ENCODE measurements at places on chromosomes 12 and 14.

- DNase-seq = no peak
Measured at GRCh38 chr12:84964048-84964447, 51.4 kb upstream of the SLC6A15 start.

DNA sequence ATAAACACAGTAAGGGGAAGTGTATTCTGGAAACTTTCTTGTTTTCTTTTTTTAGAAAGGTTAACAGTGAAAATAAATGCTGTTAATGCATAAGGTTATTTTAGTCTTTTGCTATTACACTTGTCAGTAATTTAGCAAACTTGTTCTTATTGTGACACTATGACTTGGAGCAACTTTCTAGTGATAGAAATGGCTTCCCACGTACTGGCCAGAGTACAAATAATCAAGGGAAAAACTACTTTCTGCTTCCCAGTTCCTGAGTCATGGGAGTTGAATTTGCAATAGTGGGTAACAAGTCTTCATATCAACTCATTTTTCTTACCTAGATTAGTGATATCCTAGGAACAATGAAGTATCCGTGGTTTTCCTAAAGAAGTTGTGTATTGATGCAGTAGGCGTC is 1072.3 kb downstream of the FLRT2 start:
- no peak for DNase-seq

DNA sequence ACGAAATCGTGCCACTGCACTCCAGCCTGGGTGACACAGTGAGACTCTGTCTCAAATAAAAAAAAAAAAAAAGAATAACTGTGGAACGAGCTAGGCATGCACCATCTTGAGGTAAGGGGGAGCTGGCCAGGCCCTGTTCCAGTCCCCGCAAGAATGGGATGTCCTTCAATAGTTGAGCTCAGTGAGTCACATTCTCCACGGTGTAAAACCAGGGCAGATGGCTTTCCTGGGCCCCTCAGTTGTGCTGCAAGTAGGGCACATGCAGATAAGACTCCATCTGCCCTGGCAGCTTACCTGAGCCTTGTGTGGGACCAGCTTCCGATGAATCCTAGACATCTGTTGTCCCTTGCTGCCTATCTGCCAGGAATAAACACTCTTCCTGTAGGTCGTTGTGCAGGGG is 312.1 kb downstream of the VRK1 start:
- no peak for DNase-seq

- no peak for DNase-seq
Measured at GRCh38 chr12:76266797-76267196, 81.4 kb downstream of the BBS10 start.

- no peak for DNase-seq
Measured at GRCh38 chr12:131351319-131352028, 359.4 kb upstream of the SFSWAP start.

DNA sequence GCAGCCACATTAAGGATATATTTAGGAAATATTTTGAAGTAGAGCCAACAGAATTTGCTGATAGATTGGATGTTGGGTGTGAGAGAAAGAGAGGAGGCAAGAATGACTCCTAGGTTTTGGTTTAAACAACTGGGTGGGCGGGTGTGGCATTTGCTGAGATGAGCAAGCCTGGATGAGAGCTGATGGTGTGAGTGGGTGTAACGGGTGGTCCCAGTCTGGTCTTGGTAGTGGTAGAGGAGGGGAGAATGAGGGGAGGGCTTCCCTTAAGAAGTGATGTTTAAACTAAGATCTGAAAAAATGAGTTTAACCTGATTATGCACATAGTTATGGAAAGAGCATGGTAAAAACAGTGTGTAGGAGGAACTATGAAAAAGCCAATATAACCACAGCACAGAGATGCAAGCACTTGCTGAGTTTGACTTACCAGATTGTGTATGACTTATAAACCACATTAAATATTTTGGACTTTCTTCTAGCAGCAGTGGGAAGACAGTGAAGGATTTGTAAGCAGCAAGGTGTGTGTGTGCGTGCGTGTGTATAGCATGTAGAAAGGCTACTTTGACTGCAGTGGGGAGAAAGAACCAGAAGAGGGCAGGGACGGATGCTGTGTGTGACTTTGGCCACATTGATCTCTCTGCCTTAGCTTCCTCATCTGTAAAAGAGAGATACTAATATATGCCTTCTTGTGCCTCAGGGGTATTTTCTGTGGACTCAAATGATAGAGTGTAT is 139.7 kb downstream of the PRIMA1 start:
- DNase-seq = no peak

- DNase-seq = no peak
Measured at GRCh38 chr14:102554821-102555819, 37.3 kb upstream of the RCOR1 start.

DNA sequence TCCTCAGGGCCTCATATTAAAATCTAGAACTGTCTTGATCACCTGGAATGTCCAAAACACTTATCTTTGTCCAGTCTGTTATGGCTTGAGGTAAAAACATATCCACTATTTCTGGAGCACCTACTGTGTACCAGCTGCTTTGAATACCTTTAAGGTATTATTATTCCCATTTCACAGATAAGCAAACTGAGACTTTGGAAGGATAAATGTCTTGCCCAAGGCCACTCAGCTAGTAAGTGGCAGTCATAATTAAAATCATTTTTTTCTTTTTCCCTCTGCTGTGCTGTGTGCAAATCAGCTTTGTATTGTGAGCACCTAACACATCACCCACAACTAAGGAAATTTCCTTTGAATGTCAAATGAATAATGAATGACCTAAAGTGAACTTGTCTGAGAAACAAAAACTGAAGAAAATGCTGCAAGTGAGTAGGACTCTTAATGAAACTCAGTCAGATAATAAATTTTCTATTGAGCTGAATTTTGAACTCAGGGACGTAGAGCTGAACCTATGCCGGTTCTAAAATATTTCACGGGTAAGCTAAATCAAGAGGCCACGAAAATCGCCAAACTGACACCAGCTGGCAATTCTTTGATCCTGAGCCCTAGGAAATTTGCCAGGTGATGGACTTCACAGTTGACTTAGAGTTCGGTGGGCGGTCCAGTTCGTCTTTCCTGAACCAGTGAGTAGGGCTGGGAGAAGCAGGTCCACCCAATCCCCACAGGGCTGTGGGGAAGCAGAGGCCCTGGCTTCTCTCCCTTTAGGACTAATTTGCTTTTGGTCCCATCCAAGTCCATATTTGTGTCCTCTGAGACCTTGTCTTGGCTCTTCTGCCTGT is 159.7 kb upstream of the PWP1 start:
- no peak for DNase-seq

GRCh38 chr12:77924703-77925102 is 94.0 kb downstream of the NAV3 start:
- DNase-seq = no peak

DNA sequence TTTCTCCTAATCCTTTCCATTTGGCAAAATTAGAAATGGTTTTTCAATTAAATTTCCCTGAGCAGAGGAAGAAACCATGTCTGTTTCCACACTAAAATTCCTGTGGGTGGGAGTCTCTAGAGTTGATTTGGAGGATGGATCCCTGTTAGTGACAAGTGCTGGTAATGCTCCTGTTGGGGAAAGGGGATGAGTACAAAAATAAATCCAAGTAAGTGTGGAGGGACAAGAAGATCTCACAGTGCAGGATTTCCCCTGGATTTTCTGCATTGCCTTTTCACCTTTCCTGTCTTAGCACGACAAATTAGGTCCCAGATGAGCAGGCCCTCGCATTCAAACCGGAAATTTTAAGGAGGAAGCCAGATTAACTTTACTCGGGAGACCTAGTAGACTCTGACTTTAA is 107.5 kb downstream of the DAD1 start:
- DNase-seq = no peak

DNA sequence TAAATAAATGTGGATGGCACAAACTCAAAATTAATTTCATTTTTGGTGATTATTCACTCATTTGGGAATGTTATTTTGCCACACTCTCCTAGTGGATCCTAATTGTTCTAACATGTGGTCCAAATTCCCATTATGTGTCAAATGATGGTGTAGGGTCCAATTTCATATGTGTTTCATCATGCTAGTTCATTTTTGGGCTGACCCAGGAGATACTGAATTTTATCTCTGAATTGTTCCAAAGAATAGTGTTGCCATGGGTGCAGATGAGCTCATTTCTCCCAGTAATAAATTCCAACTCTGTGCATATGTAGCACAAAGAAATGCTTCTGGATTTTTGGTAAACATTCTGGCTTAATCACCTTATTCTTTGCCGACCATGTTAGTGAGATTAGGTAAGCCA is 23.5 kb upstream of the SEL1L start:
- DNase-seq = no peak

GRCh38 chr12:104695453-104696148 is 238.9 kb downstream of the CHST11 start:
- DNase-seq = no peak

- DNase-seq = no peak
Measured at GRCh38 chr12:104746467-104747088, 211.5 kb downstream of the SLC41A2 start.

GRCh38 chr12:6370994-6371754 is 4.2 kb downstream of the SCNN1A start:
- DNase-seq = no peak

DNA sequence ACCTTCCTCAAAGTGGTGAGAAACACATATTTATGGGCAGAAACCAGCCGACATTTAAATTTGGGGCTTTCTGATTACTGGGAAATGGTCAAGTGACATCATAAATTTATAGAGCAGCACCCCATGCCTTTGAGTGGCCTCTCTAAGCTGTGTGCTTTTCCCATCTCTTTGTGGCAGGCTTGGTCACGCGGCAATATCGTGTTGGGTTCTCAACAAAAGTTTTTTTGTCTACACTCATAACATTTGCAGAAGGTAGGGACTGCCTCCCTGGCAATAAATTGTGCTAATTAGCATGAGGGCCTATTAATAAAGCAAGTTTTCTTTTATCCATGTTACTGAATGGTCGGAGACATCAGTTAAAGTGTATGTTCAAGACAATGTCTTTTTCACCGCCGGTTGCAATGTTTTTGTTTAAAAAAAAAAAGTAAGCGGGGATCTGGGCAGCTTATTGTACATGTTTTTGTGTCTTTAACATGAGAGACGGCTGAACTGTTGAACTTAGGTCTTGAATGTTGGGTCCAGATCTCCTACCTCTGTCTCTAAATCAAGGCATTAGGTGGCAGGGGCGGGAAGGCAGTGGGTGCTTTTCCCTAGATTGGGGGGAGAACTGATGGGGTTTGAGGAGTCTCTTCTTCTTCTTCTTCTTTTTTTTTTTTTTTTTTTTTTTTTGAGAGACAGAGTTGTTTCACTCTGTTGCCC is 193.3 kb downstream of the PHETA1 start:
- DNase-seq = no peak

GRCh38 chr12:55757701-55758100 is 14.8 kb downstream of the GDF11 start:
- DNase-seq = no peak

DNA sequence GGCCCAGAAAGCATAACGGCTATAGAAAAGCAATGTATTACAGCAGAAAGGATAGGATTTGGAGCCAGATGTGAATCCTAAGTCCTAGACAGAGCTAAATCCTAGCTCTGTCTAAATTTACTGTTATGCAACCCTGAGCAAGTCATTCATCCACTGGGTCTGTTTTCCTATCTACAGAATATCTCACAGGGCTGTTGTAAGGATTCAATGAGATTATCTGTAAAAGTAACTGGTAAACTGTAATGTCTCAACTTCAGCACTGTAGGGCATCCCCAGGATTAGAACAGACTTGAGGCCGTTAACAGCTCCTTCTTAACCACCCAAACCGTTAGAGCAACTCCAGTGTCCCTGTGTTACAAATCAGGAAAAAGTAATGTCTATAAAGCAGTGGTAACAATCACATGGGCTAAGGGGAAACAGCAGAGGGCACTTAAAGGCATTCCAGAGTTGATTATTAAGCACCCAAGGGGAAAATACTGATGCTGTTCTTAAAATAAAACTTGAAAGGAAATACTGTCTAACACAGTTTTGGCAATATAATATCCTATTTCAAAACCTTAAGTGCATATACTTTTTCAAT is 10.1 kb downstream of the GMFB start:
- DNase-seq = no peak

DNA sequence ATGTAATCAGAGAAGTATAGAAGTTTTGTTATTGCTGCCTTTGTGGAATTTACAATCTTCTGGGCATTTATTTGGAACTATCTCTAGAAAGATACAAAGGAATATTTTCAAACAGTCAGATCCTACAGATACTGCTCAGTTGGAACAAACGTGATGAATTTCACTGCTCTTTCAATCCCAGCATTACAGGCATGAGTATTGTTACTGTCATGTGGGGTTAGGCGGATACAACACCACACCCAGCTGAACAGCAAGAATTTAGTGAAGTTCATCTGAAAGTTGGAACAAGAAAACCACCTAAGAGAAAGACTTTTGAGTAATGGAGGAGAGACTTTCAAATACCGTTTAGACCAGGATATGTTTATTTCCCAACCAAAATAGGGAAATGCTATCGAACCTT is 123.3 kb upstream of the PLXNC1 start:
- DNase-seq = no peak

DNA sequence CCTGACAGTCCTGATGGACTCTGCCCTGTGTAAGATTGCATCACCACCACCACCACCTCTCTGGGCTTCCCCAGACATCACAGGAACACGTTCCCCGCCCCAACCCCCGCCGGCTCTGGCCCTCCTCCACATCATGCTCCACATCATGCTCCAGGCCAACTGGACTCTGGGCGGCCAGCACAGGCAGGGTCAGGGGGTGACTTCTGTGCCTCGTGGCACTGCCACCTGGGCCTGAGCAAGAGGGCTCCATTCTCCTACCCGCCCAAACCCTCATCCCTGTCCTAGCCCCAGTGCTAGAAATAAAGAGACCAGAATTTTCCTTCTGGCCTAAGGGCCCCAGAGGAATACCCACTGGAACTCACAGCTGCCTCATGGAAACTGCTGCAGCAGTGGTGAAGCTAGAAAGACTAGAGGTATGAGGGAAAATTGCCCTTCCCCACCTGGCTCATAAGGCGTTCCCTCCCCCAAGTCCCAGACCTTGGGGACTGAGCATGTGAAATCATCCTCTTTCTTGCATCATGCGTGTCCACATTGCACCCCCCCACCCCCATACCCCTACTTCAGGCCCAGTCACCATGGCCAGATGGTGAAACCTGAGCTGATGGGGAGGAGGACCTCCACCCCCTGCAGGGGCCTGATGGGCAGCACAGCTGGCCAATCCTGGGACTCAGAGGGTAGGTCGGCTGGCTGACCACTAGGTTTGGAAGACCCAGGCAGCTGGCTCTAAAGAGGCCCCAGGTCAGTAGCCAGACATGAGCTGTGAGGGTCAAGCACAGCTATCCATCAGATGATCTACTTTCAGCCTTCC is at the start of gene INHBE:
Gene INHBE, plus strand, starts transcription at position 742 of the 808 bp plus-strand sequence. CDS start 230 bp downstream, outside the sequence.
- no peak for DNase-seq
